ENCODE measurements at places on chromosomes 3 and 15.
A peak's percentile ranks its signal among the peaks of the same experiment; 100 is the strongest.

GRCh38 chr3:181690769-181691168, 21.0 kb upstream of the SOX2 start:
- no peak for DNase-seq

GRCh38 chr3:37466660-37467359, 292.4 kb upstream of the LRRFIP2 start:
- DNase-seq, result no peak

- no peak for DNase-seq
Measured at GRCh38 chr3:119619094-119619493, 21.4 kb downstream of the PLA1A start.

DNA sequence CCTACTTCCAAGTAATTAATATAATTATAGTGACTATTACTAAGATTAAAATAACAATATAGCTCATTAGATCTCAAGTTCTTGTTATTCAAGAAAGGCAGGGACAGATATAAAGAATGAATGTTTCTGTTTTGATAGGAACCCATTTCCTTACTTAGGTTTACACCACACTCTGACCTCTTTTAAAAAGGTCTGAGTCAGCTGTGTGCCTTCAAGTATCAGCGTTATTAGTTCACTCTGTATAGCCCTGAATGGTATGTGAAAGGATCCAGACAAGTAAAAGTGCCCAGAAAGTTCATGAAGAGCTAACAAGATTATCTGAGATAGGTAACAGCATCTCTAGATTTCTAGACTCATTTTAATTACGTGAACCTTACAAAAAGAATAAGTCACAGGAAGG, 28.9 kb downstream of the PDCD10 start:
- no peak for DNase-seq

GRCh38 chr3:40211579-40211978, 97.9 kb upstream of the EIF1B start:
- no peak for DNase-seq

GRCh38 chr3:194767446-194768207, 81.9 kb downstream of the FAM43A start:
- no peak for DNase-seq

DNA sequence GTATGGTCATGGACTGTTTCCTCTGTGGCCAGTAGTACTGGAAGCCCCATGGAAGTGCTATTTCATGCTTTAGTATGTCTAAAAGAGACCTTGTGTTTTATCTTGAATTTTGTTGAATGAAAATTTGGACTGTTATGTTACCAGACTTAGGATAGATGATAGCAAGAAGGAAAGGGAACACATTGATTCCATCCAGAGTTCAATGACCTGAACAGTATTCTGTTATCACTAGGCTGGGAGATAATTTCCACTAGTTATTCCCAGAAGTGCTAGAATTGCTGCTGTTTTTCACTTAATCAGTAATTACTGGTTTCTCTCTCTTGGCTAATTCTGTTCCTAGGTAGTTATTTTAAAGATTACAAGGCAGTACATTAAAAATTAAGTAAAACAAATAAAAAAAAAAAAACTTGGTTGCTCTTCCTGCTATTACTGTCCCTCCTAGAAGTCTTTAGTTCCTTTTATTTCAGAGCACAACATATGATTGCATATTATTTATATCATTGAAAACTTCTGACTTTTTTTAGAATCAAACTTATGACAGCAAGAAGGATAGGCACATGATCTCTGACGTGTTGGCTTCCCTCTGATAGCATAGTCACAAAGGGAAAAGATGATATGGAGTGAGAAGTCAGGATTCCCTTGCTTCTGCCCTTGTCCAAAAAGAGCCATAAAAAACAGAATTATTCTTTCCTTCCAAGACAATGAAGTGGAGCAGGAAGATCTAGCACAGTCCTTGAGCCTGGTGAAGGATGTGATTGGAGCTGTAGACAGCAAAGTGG, 72.2 kb downstream of the KLHL25 start:
- DNase-seq, result no peak

DNA sequence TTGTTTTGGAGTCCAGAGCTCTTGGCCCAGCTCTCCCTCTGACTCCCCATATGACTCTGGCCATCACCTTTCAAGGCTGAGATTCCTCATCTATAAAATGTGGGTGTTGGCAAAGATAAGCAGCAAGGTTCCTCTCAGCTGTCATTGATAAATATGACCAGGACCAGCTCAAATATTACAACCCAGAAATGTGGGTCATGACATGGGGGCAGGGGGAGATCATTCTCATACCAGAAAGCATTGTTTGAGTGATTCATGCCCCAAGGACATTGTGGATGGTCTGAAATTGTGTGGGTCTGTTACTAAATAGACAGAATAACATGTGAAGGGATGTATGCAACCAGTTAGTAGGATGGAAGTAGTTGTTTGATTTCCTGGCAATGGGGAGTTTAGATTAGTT, 13.9 kb downstream of the UPK1B start:
- DNase-seq, result no peak

GRCh38 chr15:83512459-83512858, 65.3 kb downstream of the SH3GL3 start:
- no peak for DNase-seq

DNA sequence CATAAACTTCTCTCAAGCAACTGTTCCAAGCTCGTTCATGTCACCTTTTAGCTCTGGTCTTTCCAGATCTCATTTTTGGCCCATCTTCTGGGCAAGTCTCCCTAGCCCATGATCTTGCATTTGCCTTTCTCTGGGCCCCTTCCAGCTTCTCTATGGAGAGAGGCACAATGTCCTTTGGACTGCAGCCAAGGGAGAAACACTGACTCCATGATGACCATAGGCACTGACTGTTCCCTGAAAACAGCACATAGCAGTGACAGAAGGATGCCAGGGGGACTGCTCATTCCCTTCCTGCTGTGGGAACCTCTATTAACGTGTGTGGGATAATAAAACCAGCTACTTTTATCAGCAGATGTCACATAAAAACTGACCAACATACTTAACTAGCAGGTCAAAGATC, 60.3 kb downstream of the STRIT1 start:
- DNase-seq, result peak; percentile 59

DNA sequence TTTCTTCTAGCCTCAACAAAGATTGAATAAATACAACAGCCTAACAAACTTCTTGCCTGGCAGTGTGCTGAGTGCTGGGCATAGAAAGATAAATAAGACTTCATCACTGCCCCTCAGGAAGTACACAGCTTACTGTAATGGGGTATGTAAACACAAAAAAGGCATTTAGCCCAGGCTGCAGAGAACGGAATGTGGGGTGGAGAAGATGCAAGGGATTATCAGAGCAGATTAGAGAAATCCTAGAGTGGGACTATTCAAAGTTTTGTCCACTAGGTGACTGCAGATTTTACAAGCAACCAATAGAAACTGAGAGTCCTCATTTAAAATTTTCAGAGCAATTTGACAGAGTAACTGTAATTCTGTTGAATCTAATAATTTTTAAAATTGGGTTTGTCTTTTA, 35.4 kb upstream of the TSC22D2 start:
- no peak for DNase-seq

GRCh38 chr15:57041416-57041815, 123.0 kb downstream of the TCF12 start:
- DNase-seq, result no peak

GRCh38 chr15:91927585-91927984, 74.1 kb downstream of the SLCO3A1 start:
- no peak for DNase-seq

GRCh38 chr3:129101370-129102138, 20.1 kb downstream of the RAB43 start:
- DNase-seq, result no peak

DNA sequence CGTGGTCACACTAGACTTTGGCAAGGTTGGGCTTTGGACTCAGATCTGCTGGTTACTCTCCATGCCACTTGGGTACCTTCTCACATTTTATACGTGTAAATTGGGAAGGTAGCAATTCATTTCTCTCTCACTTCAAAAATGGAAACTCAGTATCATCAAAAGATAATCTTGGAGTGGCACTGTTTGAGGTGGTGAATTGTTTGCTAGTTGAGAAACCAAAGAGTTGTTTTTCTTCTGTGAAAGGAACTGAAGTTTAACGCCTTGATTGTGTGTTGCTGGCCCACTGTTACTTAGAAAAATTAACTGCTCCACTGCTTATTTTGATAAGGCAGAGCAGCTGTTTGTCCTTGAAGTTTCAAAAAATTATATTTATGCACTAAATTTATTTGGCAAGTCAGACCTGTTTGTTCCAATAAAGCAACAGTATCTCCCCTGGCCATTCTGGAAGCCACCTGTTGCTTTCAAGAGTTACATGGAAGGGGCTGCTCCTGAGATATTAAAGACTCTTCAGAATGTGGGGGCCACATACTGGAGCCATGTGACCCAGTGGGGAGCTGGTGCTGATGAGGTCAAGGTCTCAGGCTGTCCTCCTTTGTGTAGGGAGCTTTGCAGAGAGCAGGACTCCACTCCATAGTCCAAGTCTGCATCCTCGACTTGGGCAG, 16.2 kb downstream of the PLCL2 start:
- DNase-seq, result no peak

All from AG20443 (cell line).